HEK293T (cell line): ENCODE measurements at places on chromosomes 4 and X.

DNA sequence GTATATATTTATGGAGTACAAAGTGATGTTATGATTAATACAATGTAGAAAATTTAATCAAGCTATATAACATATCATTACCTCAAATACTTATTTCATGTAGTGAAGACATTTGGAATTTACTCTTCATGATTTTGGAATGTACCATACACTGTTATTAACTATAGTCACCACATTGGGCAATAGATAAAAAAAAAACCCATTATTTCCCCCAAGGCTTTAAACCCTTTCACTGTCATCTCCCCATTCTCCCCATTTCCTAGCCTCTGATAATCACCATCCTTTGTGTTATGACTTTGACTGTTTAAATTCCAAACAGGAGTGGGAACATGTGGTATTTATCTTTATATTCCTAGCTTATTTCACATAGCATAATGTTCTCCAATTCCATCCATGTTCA, 2189.1 kb upstream of the AGA start:
- DNase-seq = no peak

- no peak for DNase-seq
Measured at GRCh38 chrX:120617996-120618630, 11.7 kb downstream of the C1GALT1C1 start.

DNA sequence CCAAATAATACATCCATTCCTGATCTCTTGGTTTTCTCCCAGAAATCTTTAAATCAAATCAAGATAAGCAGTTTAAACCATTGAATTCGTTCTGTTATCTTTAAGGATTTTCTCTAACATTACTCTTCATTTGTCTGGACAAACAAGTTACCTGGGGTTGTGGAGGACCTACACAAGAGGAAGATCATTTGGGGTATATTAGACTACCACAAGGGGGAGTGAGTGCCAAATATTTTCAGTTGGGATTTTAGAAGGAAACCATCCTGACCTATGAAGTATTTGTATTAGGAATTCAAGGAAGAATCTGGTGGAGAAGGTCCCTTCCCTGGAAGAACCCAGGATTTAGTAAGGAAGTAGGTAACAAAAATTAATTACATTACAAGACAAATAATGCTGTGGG, 12.0 kb upstream of the DCHS2 start:
- DNase-seq = peak; percentile 22

DNA sequence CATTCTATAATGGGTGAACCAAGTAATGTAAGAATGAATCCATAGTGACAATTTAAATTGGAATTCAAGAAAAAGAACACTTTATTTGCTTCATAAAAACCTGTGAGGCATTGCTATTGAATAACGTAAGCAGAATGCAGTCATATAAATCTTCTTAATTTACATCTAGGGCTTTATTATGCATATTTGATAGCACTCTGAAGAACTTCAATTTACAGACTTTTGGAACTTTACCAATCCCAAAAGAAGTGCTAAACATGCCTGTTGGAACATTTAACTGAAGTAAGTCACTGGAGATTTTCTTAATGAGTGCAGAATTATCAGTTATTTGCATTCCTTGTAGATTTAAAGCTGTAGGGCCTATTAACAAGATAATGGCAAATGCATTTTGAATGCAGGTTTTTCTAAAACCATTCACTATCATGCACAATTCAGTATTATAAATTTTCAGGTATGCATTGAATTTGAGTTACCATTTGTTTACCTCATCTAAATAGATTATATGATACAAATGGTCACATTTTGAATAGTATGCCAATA, 1181.2 kb downstream of the ARAP2 start:
- DNase-seq = no peak

DNA sequence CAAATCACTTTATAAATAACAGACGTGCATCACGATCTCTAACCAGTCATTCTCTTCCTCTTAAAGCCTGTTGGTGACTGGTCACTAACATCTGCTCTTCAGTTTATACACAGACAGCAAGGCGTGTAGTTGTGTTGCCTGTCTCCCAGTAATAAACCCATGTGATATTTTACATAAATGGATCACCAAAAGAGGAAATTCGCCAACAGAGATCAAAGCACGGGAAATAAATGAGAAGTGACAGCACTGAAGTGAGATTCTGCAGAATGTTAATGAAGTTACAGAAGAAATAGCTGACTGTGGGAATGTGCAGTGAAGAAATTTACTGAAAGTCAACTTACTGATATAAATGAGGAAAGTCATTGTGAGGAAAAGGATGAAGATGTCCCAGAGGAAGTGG, 47.0 kb downstream of the AFF1 start:
- DNase-seq = no peak

GRCh38 chr4:44462259-44462658, 13.7 kb upstream of the KCTD8 start:
- DNase-seq = no peak

DNA sequence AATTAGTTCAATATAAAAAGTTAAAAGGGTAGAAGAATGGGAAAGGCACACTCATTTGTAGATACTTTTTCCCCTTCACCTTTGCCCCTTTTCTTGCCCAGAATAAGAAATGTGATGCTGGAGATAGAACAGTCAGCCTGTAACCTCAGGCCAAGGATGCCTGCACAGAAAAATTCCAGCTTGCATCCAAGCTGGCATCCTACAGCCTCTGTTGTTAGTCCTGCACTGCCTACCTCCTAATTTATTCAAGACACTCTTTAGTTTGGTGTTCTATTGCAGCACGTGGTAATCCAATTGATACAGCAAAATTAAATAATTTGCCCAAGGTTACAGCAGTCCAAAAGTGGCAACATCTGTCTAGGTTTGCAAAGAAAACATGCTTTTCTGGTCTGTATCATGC, 9.7 kb upstream of the USO1 start:
- no peak for DNase-seq

- DNase-seq = peak; percentile 20
Measured at GRCh38 chr4:53195815-53196661, 169.8 kb downstream of the SCFD2 start.

DNA sequence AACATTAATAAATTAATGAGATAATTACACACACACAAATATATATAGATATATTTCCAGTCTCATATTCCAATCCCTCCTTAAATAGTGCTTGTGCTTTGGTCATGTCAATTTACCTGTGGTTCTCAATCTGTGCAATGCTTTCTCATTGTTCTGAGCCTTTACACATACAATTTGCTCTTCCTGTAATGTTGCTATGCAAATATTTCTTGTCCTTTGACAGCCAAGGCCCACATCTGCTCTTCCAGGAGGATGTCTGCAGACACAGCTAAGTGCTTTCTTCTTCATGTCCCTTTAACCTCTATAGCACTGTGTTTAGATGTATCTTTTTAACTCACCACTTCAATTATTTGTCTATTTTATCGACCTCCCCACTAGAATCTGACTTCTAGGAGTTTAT, 67.3 kb upstream of the RAPGEF2 start:
- no peak for DNase-seq

- no peak for DNase-seq
Measured at GRCh38 chrX:154296731-154297130, 1.1 kb downstream of the TKTL1 start.

DNA sequence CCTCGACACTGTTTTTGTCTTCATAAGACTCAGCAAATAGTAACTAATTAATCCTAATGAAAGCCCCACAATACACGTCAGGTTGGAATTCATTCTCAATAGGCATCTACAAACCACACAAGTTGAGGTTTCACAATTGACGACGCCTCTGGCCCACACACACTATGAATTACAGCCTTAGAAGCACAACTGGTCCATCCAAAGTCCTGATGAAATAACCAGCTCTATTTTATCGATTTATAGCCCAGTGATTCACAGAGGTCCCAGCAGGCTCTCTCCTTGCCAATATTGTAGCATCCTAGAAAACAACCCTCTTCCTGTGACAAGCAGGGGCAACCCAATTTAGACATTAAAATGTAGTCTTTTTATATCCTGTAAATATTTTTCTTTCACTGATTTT, 112.1 kb downstream of the NR3C2 start:
- DNase-seq = no peak

- no peak for DNase-seq
Measured at GRCh38 chr4:68249434-68249833, 3.9 kb upstream of the TMPRSS11B start.

DNA sequence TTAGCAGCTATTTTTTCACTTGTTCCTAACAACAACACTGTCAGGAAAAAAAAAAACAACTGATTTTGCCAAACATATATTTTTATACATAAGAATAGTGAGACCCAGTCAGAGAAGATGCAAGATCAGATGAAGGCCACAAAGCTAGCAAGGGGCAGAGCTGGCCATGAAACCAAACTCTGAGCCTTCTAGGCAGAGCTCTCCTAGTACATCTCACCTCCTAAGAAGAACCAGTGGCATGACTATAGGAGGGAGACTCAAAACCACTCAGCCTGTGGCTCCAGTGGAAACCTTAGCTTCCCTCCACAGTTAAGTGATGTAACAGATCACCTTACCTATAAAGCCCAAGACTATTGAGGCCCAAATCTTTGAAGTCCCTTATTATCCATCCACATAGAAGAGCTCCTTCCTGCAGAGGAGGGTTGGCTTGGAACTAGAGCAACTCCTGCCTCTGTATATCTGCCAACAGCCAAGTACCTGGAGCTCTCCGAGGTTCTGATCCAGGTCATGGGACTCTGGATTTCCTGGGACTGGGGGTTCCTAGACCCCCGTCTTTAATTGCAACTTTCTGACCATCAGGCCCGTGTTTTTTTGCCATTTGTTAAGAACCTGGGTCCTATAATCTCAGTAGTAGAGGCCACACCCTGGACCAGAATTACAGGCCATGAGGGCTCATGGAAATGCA, 136.5 kb downstream of the SH3KBP1 start:
- no peak for DNase-seq

DNA sequence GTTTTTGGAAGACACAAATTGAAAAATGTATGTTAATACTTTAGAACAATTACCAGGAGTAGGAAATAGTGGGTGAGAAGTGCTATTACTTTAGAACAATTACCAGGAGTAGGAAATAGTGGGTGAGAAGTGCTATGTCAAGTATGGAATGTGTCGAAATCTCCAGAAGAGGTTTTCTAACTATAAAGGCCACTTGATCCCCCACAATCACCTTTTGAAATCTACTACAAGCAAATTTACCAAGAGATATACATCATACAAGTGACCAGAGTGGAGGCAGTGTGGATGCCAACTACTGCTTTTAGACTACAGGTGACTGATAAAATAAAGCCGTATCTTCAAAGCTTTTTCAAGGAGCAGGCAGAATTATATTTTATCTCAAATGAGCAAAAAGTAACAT, 43.1 kb downstream of the MAB21L2 start:
- DNase-seq = no peak

- peak; percentile 14 for DNase-seq
Measured at GRCh38 chr4:76458825-76459224, 23.8 kb downstream of the SHROOM3 start.

GRCh38 chrX:981791-982626, 230.4 kb downstream of the CRLF2 start:
- no peak for DNase-seq

GRCh38 chr4:76028350-76028765, 5.1 kb upstream of the CXCL10 start:
- DNase-seq = no peak

- no peak for DNase-seq
Measured at GRCh38 chr4:108051343-108051742, 61.7 kb downstream of the HADH start.

DNA sequence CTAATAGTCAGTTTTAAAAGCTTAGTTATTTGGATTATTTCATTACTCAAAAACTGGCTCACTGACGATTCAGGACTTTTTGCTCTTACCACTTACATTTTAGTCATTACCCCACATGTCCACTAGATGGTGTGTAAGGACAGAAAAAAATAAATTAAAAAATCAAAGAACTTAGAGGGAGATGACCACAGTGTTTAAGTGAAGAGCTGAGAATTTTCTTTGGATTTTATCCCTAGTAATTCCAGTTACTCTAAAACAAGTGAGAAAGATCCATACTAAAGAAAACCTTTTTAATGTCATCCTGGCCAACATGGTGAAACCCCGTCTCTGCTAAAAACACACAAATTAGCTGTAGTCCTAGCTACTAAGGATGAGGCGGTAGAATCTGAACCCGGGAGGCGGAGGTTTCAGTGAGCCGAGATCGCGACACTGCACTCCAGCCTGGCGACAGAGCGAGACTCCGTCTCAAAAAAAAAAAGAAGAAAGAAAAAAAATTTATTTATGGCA, 26.4 kb upstream of the TMPRSS11B start:
- DNase-seq = peak; percentile 43

GRCh38 chr4:185865901-185866328, 53.9 kb upstream of the SORBS2 start:
- DNase-seq = no peak

DNA sequence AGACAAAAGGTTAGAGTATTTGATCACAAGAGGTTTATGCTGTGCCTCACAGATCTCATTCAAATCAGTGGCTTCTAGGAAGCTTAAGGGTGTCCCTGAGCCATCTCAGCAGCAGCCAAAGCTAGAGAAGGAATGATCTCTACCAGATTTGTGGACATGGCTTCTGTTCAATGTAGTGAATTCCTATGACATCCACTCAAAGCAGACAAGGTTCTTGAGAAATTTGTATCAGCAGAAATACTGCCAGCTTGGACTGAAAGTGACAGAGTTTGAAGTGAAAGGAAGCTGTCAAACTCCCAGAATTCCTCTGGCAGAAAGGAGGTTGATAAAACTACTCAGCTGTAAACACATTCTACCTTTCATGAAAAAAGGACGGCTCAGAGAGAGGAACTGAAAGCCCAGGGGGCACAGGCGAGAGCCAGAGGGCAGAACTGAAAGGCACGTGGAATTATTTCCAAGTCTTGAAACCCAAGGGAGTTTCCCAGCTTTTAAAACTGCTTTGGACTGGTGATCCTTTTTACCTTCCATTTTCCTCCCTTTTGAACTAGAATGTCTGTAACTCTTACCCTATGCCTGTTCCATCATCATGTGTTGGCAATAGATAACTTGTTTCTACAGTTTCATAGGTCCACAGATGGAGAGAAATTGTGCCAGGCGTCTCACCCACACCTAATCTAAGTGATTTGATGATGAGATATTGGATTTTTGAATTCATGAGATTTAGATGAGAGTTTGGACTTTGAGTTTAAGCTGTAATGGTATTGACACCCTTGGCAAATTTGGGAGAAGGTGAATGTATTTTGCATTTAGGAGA, 14.5 kb upstream of the MED14 start:
- no peak for DNase-seq

GRCh38 chr4:70943114-70943513, 40.9 kb downstream of the MOB1B start:
- DNase-seq = no peak

- no peak for DNase-seq
Measured at GRCh38 chrX:111090458-111090857, 5.5 kb upstream of the PAK3 start.
